Stimulated activated effector memory CD8-positive, alpha-beta T cell treated with anti-CD3 and anti-CD28 coated beads, Interleukin-12 subunit alpha, Interleukin-12 subunit beta, amount 100 ng/mL, for 72 hours (primary cell): ENCODE measurements at places on chromosomes 3 and 15.

- no peak for DNase-seq
Observed at GRCh38 chr3:171123915-171124314, 97.4 kb upstream of the SLC2A2 start.

GRCh38 chr15:75948761-75949296, 45.2 kb downstream of the FBXO22 start:
- no peak for DNase-seq

- no peak for DNase-seq
Observed at GRCh38 chr3:126158912-126159454, 21.4 kb downstream of the ALDH1L1 start.

DNA sequence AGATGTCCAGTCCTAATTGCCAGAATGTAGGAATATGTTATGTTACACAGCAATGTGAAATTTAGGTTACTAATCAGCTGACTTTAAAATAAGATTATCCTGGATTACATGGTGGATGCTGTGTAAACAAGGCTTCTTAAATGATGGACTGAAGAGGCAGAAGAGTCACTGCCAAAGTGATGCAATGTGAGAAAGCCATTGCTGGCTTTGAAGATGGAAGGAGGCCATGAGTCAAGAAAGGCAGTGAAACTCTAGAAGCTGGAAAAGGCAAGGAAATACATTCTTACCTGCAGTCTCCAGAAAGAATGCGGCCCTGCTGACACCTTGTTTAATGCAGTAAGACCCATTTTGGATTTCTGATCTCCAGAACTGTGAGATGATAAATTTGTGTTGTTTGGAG, 179.1 kb upstream of the ZPLD1 start:
- DNase-seq = no peak

DNA sequence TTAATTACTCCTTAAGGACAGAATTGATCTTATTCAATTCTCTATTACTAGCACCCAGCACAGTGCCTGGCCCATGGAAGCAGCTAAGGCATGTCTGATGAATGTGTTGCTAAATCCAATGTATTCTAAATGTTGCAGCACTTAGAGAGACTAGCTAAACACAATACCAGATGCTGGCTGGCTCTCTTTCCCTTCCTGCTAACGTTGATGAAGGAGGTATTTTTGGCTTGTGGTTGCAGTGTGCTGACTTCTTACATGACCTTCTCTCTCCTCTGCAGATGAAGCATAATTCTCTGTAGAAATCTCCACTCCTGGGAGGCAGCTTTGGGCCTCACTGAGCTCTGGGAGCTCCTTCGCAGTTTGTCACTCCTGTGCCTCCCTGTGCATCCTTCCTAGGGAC, 183.6 kb downstream of the PEX5L start:
- no peak for DNase-seq

DNA sequence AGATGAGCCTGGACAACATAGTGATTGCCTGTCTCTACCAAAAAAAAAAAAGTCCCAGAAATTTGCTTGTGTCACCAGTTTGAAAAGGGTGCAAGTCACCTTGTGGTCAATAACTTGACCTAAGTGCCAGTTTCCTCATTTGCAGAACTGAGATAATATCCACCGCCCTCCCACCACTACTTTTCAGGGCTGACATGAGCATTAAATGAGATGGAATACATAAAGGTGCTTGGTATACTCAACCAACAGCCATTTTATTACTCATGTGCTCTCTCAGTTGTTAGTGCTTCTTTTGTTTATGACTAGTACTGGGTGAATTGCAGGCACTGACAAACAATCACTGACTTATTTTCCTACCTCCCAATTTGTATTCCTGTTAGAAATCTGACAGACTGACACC, 340.5 kb upstream of the SATB1 start:
- DNase-seq = no peak

- no peak for DNase-seq
Observed at GRCh38 chr3:33869977-33870376, 71.5 kb downstream of the PDCD6IP start.

DNA sequence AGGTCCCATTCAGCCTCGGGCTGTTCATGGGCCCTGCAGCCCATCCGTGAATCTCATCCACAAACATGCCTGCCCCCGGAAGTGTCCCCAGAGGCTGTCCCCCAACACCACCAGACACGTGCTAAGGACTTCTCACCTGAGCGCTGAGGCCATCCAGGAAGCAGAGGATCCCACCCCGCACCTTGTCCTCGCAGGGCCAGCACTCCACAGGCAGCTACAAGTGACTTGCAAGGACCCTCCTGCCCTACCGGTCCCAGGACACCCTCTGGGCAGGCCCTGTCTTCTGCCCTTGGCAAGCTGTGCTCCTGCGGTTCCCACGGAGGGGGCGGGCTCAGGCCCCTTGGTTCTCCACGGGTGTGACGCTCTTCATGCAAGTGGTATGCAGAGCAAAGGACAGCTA, 146.0 kb downstream of the NUP210 start:
- DNase-seq = no peak

DNA sequence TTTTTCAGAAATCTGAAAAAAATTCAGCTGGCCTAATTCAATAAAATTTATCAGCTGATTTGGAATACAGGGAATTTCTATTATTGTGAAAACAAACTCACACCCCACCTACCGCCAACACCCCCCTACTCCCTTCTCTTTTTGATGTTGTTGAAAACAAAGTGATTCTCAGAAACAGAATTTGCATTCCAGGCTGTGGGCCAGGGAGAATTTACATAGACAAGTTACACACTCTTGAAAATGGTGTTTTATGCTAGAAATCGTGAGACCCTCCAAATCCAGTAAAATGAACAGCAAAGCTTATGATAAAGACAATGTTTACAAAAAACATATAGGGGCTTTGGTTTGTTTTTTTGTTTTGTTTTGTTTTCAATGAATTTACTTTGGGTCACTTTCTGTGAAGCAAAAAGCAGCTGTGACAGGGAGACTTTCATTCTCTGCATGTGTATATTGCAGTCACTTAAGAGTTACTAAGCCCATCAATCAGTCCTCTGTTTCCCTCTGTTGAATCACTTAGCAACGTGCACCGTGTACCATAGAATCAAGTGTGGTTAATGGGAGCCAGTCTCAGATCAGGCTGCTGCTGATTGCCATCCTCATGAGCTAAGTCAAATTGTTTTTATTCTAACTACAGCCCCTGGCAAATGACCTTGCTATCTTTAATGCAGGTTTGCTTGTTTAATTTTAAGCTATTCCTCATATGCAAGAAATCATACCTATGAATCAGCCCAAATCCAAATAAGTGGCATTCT, 159.8 kb downstream of the ALCAM start:
- DNase-seq = no peak

DNA sequence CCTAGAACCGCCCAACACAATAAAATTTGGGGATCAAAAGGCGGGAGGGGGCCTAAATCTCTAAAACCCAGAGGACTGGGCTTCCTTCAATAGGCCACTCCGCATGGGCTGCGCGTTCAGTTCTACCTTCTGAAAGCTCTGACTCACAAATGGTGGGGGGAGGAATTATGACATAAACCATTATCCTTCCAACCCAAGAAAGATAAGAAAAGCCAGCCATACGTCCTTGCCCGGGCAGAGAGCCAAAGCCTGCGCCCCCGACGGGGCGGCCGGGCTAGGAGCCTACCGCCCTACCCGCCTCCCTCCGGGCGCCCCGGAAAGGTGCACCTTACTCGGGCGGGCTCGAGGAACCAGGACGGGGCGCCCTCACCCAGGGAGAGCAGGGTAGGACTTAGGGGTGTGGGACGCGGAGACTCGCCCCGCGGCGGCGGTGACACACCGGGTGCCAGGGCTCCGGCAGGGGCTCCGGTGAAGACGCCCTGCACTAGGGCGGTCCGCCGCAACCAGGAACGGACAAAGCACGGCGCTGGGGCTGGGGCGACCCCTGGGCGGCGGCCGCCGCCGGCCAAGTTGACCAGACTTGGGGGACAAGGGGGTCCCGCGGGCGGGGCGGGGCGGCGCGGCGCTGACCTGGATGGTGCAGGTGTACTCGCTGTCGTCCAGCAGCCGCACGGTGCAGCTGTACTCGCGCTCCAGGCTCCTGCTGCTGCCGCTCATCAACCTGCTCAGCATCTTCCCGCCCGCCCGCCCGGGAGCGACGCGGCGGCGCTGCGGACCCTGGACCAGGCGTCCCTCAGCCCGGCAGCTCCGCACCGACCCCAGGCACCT, 534 bp downstream of the FRMD5 start:
- peak; percentile 17 for DNase-seq

DNA sequence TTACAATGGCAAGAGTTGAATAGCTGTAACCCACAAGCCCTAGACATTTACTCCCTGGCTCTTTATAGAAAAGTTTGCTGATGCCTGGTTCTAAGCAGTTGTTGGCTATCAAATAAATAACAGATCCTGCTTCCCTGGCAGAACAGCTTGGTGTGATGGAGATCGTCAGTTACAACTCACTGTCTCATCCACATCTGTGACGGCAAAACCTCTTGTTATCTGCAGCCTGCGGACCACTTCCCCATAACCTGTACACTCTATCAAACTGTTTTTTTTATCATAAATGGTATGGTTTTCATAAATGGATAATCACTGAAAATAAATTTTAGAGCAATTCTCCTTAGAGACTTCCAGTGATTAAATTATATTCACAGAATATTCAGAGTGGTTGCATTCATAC, 14.1 kb downstream of the ZDHHC3 start:
- no peak for DNase-seq

- no peak for DNase-seq
Observed at GRCh38 chr3:157531771-157532170, 28.6 kb upstream of the VEPH1 start.

GRCh38 chr15:74656935-74657535, 38.8 kb downstream of the EDC3 start:
- DNase-seq = no peak

- DNase-seq = no peak
Observed at GRCh38 chr15:28984421-28985315, 98.9 kb downstream of the APBA2 start.

GRCh38 chr3:28347374-28348264, 902 bp upstream of the ZCWPW2 start:
- DNase-seq = no peak

GRCh38 chr3:140883428-140884040, 58.1 kb upstream of the SLC25A36 start:
- no peak for DNase-seq

DNA sequence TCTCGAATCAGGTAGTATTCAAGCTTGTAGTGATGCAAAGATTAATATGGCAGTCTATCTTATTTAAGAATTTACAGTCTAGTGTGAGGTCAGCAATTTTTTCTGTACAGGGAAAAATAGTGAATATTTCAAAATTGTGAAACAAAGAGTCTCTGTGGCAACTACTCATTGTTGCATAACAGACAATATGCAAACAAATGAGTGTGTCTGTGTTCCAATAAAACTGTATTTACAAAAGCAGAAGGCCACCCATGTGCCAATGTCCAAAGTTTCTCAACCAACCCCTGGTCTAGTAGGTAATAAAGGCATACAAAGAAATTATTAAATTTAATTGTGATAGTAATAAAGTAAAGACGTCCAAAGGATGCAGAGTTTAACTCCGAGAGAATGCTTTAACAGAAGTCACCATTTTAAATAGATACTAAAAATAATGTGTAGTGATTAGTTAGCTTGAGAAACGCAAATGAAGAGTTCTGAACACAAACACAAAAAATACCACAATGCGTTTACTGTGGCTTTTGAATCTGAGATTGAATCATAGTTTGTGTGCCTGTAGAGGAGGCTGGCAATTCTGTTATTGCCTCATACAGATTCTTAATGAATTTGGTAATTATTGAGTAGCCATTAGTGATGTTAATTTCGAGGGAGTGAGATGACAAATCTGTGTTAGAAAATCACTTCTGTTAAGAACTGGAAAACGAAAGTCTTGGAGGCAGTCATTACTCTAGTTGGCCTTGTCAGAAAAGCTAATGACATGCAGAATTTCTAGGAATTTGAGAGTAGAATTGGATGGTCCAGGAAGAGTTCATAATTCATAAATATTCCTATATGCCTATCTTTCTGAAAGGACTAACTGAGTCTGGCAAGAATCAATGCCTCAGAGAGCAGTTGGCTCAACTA, 48.7 kb downstream of the CADM2 start:
- no peak for DNase-seq

GRCh38 chr15:82875411-82876003, 66.1 kb downstream of the WHAMM start:
- DNase-seq = no peak

- no peak for DNase-seq
Observed at GRCh38 chr3:159926573-159926972, 62.1 kb upstream of the IL12A start.

DNA sequence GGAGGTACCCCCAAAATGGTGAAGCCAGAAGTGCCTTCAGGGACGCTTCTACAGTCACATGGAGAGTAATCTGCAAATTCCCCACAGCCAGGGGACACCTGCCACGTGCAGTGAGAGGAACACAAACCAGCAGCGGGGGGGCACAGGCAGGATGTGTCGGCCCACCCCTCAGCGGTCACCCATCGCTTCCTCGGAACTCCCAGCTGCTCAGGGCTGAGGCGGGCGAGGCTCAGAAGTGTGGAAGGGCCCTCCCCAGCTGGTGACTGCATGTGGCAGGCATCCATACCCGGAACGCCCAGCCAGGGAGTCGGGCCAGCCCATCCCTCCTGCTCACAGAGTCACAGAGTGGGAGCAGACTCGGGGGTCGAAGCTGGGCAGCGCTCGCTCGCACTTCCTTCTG, 63.7 kb downstream of the SLC12A8 start:
- DNase-seq = no peak

GRCh38 chr15:59282515-59283337, 76.1 kb downstream of the LDHAL6B start:
- DNase-seq = no peak

GRCh38 chr15:66840615-66841390, 138.8 kb downstream of the SMAD6 start:
- no peak for DNase-seq

DNA sequence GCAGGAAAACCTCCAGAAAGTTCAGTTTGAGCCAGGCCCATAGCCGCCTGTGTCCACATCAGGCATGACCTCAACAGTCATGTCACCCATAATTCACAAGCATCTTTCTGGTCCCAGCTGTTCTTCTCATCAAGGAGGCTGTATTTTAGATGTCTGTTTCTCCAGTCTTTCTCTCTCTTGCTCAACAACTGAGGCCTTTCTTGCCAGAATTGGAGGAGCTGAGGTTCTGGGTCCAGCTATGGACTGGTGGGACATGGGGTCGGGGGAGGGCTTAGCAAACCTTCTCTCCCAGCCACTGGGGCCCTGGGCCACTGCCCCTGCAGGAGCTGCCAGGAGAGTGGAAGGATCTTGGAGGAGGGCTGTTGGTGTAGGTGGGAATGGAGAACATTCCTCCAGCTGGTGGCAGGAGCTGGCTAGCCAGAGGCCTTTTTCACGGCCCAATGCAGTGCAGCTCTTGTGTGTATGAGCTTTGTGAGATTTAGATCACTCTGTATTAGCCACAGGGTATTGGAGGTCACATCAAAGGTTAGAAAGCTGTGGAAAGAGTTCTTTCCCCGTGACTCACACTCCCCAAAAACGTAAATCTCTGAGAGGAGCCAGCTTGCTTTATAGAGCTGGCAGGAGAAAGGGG, 23.5 kb downstream of the MAGEF1 start:
- DNase-seq = no peak
